ENCODE measurements at places on chromosomes 1 and 21.

GRCh38 chr1:209625791-209626285 is 26.4 kb downstream of the LAMB3 start:
- no peak for DNase-seq

- DNase-seq = peak; percentile 9
These were observed 529 bp downstream of the MPZL1 start for GRCh38 chr1:167722152-167722869.

GRCh38 chr21:26732432-26733221 is 112.6 kb downstream of the ADAMTS1 start:
- DNase-seq = peak; percentile 5

DNA sequence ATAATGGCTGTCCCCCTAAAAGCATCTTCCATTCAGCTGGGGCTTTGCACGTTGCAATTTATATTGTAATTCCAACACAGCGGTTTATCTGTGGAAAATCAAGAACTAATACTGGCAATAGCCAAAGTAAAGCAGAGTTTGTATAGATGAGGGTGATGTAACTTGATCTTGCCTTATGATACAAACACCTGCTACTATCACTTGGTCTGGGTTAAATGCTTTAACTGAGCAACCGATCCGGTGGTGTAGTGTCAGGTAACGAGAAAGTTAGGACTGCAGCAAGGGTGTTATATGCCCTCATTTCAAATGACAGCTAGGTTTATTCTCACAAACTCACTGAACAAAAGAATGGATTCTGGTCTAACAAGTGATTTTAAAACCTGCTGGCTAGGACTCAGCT is 47.3 kb upstream of the PLPPR4 start:
- DNase-seq = no peak

GRCh38 chr1:47738560-47739182 is 258.5 kb downstream of the TRABD2B start:
- DNase-seq = no peak

GRCh38 chr1:186659890-186660341 is 20.3 kb downstream of the PTGS2 start:
- DNase-seq = no peak

GRCh38 chr21:22791986-22792560 is 1793.9 kb downstream of the NCAM2 start:
- no peak for DNase-seq

- DNase-seq = no peak
These were observed 39.2 kb downstream of the SIPA1L2 start for GRCh38 chr1:232590744-232591082.

DNA sequence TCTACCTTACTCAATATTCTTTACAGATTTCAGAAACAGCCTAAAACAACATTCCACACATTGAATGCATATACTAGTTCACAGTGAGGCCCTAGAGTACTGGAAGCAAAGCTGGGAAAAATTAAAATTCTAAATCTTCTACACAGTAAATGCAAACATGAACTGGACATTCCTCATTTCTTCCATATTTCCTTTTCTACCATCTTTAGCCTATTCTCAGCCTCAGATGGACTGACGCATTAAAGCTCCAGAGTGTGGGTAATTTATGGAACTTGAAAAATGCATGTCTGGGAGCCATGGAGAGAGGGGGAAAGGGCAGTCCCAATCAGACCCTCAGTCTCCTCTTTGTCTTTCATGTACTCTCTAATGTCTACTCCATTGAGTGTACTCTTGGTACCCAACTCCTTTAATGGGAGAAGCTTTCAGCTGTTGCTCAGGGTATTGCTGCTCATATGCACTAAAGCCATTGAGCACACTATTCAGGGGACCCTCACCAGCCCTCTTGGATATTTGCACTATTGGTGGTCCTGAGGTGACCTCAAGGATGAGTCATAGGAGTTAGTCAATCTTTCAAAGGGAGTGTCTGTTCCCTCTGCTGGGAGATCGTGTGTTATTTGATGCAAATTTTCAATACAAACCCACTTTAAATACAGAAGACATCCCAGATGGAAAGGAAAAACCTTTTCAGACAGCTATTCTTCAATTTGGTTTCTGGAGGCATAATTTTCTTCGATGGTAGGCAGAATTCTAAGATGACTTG is 83.3 kb upstream of the KCNJ15 start:
- DNase-seq = no peak

GRCh38 chr1:50976111-50976889 is 6.3 kb downstream of the CDKN2C start:
- DNase-seq = no peak

DNA sequence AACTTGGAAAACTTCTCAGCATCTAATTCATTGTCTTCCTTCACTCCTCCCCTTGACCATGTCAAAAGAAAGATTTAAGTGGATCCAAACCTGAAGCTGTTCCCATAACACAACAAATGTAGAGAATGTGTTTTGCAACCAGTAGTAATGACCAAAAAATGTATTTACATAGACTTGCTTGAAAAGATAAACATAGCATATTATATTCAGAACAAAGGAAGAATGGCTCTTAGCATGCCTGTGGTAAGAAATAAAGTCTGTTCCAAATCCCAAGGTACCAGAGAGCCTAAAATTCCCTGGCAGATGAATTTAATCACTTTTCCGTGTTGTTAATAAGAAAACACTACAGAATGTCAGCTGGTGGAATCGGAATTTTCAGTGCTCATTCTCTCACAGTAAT is 36.8 kb downstream of the FMO3 start:
- no peak for DNase-seq

- DNase-seq = no peak
These were observed 17.5 kb upstream of the ALPL start for GRCh38 chr1:21491488-21492355.

- DNase-seq = no peak
These were observed 11.2 kb upstream of the VPS45 start for GRCh38 chr1:150056407-150056806.

GRCh38 chr1:101410048-101410878 is 173.4 kb downstream of the S1PR1 start:
- no peak for DNase-seq

DNA sequence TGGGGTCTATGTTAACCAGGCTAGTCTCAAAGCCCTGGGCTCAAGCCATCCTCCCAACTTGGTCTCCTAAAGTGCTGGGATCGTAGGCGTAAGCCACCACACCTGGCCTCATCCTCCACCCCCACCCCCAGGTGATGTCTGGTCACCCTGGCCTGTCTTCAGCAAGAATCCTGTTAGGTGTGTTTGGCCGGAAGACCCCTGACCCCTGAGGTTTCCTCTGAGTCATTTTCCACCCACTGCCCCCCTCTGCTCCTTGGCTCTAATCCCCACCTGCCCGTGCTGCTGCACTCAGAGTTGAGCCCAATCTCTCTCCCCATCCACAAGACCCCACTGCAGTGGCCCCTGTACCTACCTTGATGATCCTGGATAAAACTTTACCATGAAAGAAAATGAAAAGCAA is 25.2 kb downstream of the SLC66A1 start:
- DNase-seq = no peak

DNA sequence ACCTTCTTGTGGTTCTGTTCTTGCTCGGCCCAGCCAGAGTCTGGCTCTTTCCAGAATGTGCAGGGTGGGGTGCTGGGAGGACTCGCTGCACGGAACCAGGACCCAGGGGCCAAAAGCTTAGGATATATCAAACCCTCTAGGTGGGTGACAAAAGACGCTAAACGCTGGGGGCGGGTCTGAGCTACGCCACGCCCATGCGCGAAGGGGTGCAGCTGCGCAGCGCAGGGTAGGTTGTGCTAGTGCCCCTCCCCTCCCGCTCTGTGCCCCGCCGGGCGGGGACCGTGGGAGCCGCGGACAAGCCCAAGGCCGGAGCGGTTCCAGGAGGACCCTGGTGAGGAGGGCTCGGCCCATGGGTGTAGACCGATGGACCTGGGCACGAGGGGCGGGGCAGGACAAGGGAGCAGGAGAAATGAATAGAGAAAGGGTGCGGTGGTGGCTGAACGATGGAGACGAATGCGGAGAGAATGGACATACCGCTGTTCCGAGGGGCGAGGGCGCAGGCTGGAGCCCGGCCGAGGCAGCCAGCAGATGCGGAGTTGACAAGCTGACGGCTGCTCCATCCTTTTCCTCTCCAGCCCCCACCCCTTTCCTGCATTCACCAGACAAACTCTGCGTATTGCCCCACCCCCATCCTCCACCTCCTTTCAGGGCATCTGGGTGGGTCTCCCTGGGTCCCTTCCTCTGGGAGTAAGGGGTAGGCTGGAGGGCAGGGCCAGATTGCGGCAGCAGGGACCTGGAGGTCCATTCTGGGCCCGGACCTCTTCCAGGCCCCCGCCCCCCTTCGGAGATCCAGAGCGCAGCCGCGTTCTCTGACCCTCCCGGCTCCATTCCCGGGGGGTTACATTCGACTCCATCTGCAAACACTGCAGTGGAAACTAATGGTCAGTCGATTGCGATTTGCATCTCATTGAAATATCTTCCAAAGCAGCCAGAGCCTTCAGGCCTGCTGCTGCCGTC is at the start of gene RUSC1:
Gene RUSC1, plus strand, starts transcription at position 234 of the 957 bp plus-strand sequence. CDS start 880 bp downstream, outside the sequence.
- DNase-seq = peak; percentile 69

- DNase-seq = peak; percentile 11
These were observed at the start of gene PTGS2 for GRCh38 chr1:186680245-186681061. Gene PTGS2 (minus strand): TSS chr1:186680423. CDS start chr1:186680290, 133 bp downstream.

GRCh38 chr1:57036641-57037579 is 71.1 kb upstream of the C8B start:
- no peak for DNase-seq

- DNase-seq = no peak
These were observed 27.3 kb downstream of the RRP1 start for GRCh38 chr21:43816611-43817071.

- DNase-seq = peak; percentile 46
These were observed 14.0 kb upstream of the SYNC start for GRCh38 chr1:32716312-32717148.

DNA sequence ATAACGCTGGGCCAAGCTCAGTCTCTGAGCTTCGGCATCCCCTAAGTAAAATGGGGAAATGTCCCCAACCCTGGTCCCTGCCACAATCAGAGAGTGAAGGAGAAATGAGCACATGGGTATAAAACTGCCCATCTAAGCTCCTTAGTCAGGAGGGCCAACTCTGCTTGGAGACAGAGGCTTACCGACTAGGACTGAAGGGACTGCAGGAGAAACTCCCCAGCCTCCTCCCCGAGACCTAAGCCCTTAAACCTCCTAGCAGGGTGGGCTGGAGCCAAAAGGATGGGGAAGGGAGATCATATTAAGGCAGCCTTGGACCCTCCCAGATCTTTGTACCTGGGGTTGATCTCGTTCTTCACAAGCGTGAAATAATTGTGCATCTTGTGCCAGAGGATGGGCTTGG is 5.5 kb downstream of the ETNK2 start:
- no peak for DNase-seq

DNA sequence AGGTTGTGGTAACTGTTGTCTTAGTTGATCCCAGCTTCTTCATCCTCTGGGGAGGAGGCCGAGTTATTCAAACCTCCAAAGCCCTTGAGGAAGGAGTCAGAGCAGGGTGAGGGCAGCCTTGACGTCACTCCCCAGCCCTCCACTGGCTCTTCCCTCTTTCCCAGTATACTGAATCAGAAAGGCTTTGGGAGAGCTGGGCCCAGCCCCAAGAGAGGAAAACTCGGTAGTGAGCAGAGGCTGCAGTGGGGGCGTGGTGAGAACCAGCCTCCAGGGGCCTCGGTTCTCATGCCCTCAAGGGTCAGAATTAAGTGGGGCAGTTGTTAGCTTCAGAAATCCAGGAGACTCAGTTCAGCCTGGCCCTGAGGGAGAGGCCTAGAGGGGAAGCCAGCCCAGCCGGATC is 1.8 kb upstream of the GJA4 start:
- DNase-seq = no peak

DNA sequence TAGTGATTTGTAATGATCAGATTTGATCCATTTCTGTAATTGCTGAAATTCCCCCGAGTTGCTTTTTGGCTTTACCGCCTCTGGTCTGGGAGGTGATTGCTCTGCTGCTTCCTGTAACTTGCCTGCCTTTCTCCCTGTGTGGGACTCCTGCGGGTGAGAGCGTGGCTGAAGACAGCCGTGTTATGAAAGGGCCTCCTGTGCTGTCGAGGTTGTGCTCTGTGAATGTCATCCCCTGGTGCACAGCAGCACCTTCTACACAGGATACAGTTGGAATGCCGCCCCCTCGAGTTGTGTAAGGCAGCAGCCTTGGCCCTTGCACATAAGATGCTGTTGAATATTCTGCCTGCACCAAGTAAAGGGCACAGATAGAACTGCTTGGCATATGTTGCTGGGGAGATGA is 5.9 kb downstream of the SOD1 start:
- DNase-seq = no peak

DNA sequence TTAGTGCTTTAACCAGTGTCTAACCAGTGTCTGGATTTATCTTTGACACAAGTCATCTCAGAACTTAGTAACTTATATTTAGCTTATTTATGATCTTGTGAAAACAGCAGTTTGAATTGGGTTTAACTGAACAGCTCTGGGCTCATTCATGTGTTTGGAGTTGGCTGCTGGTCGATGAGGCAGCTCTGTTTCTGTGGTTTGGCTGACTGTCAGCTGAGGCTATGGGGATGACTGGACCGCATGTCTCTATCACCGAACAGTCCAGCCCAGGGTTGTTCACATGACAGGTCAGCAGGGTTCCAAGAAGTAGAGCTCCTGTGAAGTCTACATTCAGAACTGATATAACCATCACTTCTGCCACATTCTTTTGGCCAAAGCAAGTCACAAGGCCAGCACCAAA is 29.1 kb upstream of the C21orf91 start:
- no peak for DNase-seq

GRCh38 chr1:162218546-162218945 is 149.1 kb downstream of the NOS1AP start:
- no peak for DNase-seq

DNA sequence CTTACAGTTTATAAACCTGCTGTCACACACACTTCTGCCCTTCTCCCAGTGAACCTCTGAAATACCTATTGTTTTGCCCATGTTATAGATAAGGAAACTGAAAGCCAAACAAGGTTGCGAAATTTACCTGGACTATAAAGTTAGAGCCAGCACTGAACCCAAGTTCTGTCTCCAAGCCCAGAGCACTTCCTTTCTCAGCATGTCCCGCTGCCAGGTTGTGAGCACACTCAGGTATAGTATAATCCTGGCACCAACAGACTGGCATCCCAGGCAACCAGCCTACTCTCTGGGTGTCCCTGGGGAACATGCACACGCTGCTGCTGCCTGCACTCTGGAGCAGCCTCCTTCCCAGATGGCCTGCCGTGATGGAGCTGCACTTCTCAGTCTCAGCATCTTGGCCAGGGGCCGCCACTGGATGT is 45.1 kb downstream of the PGBD5 start:
- DNase-seq = no peak

GRCh38 chr1:172609528-172609927 is 49.4 kb upstream of the FASLG start:
- DNase-seq = no peak

Data from activated CD4-positive, alpha-beta T cell treated with anti-CD3 and anti-CD28 coated beads, Interleukin-2, amount 50 U/mL, for 1 hour (primary cell).